NCI-H187 treated with DMSO at 0.1 percent for 48 hours (cell line): ENCODE measurements at places on chromosomes 1 and 21.

DNA sequence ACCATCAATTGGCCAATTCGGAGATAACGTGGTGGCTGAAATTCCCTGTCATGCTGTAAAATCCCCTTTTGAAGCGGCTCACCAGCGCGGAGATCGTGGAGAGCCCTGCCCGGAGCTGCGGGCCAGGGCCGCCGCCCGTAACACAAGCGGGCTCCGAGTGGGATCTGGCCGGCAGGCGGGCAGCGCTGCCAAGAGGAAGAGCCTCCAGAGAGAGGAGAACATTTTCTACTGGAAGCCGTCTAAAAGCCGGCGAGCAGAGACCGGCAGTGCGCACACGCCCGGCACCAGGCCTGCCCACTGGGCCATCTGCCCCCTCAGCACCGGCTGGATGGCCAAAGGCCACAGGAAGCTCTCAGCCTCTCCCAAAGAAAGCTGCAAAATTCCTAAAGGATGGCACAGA is 15.5 kb downstream of the SSBP3 start:
- DNase-seq: no peak

GRCh38 chr1:22208268-22208972 is 65.5 kb upstream of the WNT4 start:
- no peak for DNase-seq

- no peak for DNase-seq
Observed at GRCh38 chr1:27931759-27932158, 3.0 kb upstream of the SMPDL3B start.

DNA sequence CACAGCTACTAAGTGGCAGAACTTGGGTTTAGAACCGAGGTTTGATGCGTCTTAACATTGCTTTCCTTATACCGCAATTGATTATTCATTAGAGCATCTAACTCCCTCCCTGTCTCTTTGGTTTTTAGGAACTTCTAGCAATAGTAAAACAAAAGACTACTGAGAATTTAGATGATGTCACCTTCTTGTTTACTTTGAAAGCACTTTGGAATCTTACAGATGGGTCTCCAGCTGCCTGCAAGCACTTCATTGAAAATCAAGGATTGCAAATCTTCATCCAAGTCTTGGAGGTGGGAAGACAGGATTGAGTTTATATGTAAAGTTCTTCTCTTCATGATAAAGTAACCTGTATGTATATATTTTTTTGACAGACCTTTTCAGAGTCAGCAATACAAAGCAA is 35.0 kb downstream of the ZYG11A start:
- DNase-seq: no peak

DNA sequence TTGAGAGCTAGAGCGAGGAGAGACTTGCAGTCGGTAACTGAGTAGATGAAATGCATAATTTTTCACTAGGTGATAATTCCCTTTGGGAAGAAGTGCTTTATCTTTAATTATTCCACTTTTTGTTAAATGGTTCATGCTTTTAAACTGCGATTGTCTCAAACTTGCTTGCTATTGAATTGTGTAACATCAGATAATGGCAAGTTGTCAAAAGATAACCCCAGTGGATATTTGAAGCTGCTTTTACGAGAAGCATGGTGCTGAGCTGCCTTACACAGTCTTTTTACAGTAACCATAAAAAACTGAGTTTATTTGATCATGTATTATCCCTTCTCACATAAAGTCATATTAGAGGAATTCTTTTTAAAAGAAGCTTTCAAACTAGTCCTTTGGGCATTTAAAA is 30.2 kb downstream of the TMEM50B start:
- DNase-seq: no peak

DNA sequence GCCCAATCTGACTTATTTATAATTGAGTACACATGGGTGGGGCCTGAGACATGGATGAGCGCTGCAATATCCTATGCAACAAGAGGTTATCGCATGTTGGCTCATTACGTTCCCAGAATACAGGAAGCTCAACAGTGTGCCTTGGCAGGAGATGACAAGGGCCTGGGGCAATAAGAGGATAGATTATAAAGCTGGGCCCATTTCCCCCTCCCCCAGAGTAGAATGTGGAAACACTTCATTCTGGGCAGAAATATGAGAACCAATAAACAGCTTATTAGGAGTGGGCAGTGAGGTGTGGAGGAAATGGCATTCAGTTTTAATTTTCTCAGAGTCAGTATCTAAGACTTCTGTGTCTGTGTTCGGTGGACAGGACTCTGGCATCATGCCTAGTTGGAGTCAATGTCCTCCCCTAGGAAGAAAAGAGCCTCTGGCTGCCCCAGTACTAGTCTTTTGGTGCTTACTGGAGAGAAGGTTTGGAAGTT is 92.8 kb downstream of the PIK3R3 start:
- DNase-seq: no peak

GRCh38 chr1:89844241-89844807 is 23.5 kb downstream of the LRRC8D start:
- no peak for DNase-seq

DNA sequence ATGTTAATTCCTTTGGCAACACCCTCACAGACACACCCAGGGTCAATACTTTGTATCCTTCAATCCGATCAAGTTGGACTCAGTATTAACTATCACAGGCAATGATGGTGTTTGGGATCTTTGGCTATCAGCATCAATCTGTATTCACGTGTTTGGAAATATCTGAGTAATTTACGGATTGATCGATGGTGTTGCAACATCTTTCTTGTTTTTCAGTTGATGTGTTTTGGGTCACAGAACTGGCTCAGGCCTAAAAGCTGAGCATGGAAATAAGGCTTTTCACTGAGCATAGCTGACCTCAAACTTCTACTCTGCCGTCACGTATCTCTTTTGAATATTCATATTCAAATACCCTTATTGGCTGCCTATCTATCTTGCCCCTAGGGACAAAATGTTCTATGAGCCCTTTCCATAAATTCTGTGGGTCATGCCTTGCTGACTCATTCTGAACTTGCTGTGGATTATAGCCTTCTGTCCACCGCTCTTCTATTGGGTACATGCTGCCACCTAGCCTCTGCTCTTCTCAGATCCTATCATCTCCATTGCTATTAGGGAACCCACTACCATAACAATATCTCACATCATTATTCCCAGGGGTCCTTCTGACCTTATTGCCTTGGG is 156.0 kb downstream of the PDE4B start:
- no peak for DNase-seq

DNA sequence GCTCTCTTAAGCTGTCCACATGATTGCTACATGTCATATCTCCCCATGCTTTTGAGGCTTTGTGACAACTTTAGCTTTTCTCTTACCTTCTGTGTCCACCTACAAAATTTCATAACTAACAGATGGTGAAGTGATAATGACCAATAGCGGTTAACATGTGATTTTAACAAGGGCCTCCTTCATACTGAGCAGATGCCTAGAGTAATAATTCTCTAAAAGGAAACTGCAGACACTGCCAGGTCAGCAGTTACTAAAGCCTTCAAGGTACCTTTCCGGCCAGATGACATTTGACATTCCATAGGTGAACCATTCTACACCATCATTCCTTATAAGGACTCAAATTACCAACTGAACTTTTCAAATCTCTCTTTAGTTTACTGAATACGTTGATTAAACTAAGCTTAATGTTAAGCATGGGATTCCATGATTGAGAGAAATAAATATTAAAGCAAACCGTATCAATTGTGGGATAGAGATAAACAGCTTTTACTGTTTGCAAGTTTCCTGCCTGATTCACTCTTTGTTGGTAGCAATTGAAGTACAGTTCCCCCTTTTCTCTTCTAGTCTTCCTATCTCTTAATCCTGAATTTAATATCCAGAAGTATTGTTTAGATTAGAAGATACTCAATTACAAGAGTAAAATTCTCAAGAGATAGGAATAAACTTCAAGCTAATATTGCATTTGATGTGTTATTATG is 205.1 kb downstream of the PLA2G4A start:
- no peak for DNase-seq

GRCh38 chr1:192936313-192937018 is 122.7 kb downstream of the UCHL5 start:
- DNase-seq: no peak

- peak; percentile 61 for DNase-seq
Observed at GRCh38 chr1:155001425-155001674, 1.3 kb upstream of the ZBTB7B start.

GRCh38 chr21:45805321-45805720 is 161.8 kb downstream of the PCBP3 start:
- no peak for DNase-seq

- no peak for DNase-seq
Observed at GRCh38 chr1:241638909-241639622, 1.1 kb downstream of the CHML start.

GRCh38 chr1:92804721-92805201 is 19.9 kb upstream of the EVI5 start:
- no peak for DNase-seq

DNA sequence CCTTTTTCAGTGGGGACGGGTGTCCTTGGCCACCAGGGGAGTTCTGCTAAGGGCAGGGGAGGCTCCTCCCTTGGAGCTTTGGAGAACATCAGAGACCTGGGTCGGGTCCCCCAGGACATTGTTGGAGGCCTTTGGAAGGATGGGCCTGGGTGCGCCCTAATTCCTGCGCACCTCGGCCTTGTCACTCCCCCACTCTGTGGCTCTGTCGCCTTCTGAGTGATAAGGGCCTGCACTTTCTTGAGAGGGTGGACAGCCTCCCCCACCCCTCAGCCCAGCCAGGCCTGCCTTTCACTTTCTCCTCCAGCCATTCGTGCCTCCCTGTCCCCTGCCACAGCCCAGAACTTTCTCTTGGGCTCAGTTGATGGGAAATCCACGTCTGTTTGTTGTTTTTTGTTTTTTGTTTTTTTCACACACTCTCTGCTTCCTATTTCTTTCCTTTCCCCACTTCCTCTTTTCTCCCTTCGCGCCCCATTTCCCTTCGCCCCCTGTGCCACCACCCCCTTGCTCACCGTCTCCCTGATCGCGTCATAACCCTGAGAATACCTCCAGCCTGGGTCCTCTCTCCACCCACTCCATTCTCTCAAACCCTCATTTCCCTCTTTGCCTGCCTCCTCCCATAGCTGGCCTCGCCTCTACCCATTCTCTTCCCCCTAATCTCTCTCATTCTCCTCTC is 85.6 kb downstream of the PAX7 start:
- DNase-seq: no peak

DNA sequence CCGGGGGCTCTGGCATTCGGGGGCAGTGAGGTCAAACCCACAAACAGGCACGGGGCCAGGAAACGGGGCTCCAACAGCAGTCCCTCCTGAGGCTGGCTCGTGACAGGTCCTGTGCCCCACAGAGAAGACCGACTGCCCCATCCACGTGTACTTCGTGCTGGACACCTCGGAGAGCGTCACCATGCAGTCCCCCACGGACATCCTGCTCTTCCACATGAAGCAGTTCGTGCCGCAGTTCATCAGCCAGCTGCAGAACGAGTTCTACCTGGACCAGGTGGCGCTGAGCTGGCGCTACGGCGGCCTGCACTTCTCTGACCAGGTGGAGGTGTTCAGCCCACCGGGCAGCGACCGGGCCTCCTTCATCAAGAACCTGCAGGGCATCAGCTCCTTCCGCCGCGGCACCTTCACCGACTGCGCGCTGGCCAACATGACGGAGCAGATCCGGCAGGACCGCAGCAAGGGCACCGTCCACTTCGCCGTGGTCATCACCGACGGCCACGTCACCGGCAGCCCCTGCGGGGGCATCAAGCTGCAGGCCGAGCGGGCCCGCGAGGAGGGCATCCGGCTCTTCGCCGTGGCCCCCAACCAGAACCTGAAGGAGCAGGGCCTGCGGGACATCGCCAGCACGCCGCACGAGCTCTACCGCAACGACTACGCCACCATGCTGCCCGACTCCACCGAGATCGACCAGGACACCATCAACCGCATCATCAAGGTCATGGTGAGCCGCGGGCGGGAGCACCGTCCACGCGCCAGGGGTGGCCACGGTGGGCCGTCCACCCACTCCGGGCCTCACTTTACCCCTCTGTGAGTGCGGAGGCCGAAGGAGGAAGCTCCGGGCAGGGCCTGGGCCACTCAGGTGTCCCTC is 14.2 kb downstream of the COL6A2 start:
- DNase-seq: no peak

- no peak for DNase-seq
Observed at GRCh38 chr1:185440877-185441276, 123.8 kb upstream of the IVNS1ABP start.

DNA sequence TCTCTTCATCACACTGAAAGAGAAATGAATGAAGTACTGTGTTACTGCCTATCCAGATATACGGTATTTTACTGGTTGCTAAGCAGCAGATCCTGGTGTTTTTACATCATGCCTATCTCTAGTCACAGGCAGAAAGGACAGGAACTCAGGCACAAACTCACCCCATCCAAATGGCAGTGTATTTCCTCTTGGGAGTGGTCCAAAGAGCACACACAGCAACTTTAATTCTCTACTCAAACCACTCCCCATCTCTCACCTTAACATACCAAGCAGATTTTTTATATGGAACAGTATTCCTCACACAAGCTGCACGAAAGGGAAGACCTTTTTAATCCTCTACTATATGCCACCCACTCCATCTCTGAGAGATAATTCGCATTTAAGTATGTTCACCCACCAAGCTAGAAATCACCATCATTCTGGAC is 27.3 kb downstream of the EIF4G3 start:
- DNase-seq: no peak

DNA sequence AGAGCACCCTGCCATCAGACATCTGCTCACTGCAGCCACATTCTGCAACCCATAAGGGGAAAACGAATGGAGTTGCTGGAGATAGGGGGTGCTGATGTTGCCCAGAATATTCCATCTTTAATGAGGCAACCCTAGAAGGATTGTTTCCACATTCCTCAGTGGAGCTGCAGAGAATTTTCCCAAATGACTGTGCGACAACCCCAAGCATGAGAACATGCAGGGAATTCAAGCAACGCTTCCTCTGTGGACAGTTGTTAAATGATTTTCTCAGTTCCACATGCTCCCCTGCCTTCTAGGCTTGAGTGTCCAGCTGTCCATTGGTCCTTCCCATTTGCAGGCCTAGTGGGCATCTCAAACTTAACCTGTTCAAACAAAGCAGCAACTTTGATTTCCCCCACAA is 20.5 kb upstream of the UBL4B start:
- no peak for DNase-seq

GRCh38 chr1:58432851-58433668 is 113.5 kb downstream of the OMA1 start:
- no peak for DNase-seq

DNA sequence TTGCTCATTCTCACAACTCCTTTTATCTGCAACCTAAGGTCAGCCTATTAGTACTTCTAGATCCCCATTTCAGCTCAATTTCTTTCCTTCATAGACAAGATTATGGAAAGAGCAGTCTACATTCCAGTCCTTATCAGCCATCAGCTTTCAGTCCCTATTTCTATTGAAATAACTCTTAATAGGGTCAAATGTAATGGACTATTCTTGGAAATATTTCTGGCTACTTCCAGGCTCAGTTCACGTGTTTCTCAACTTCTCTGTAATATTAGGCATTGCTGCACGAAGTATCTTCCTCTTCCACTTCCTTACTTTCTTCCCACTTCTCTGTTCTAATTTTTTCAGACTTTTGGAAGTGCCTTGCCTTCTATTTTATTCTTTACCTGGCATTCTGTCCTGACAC is 232.9 kb upstream of the USP25 start:
- no peak for DNase-seq

- no peak for DNase-seq
Observed at GRCh38 chr1:19800076-19800804, 524 bp upstream of the TMCO4 start.

- no peak for DNase-seq
Observed at GRCh38 chr1:188070848-188071247, 1242.1 kb downstream of the PLA2G4A start.
